Umbilical cord (tissue), 2 donors: ENCODE measurements at places on chromosomes 2 and 18. TPM values are rescaled to one million over a fixed set of nuclear protein-coding genes. Genes with fewer than 3 reads are reported as not detected.
A peak's percentile ranks its signal among the peaks of the same experiment; 100 is the strongest.

The SERPINB13 gene
- 8.7 TPM for total RNA-seq

The GPR75 gene
- total RNA-seq: 0.72 TPM

DNA sequence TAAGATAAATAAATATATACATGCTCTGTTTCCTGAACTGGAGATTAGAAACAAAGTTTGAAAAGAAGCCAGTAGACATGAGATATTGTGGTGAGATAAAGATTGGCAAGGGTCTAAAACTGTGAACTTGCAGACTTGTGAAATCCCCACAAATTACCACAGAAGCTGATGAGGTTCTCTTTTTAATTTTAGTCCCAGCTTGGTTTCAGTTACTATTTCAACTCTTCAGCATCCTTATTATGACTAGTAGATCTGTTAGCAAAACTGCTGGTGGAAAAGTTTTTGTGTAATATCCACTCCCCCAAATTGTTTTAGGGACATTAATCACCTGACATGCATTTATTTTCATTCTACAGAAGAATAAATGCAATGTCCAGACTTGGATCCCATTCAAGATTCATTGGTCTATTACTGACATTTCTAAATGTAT, 20.8 kb downstream of the RASGRP3 start:
- DNase-seq: no peak

- DNase-seq: no peak
Measured at GRCh38 chr2:224360801-224361251, 41.1 kb downstream of the FAM124B start.

- DNase-seq: peak; percentile 15
Measured at GRCh38 chr2:115976916-115977315, 1534.5 kb downstream of the DPP10 start.

GRCh38 chr18:5974696-5975095, 79.4 kb upstream of the TMEM200C start:
- no peak for DNase-seq

GRCh38 chr2:178320011-178320585, 125.8 kb downstream of the OSBPL6 start:
- no peak for DNase-seq

DNA sequence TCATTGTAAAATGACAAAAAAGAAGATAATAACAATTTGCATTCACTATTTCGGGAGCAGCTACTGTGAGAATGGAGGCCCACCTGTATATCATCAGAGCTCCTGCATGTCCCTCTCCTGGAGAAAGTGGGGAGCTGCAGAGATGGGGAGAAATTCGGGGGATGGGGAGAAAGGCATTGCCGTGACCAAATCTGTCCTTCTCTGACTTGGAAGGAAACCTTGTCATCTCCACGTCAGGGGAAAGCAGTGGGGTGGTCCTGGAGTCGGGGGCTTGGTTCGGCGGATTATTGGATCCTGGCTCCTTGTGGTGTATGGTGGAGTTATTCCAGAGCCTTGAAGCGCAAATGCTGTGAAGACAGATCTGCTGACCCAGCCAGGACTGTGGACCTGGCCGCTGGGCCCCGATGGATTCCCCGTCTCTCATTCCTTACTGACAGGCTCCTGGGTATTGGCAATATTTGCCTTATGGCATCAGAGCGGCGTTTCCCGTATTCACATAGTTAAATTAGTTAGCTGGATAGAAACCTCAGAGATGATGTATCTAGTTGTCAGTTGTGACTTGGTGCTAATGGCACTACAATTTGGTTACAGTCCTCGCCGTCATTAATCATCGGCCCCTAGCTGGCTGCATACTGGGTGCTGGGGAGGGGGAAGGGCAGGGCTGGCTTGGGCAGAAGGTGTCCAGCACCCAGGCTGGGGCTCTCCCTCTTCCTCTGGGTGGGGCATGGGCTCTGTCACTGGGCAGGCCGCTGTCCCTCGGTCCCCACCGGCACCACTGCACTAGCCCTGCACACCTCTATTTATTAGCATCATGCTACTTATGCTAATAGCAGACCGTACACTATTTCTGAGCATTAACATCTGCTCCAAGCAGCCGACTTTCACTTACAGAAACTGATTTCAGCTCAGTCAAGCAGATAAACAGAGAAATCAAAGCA, 31.7 kb downstream of the CELF4 start:
- DNase-seq: no peak
